IMR-90 (cell line): ENCODE measurements at places on chromosomes 3 and 15. TPM values are rescaled to one million over a fixed set of nuclear protein-coding genes. Genes with fewer than 3 reads are reported as not detected.

GRCh38 chr3:159854500-159855124, 134.0 kb upstream of the IL12A start:
- H3K27ac ChIP-seq: peak overlapping the region; percentile 63
- peak; percentile 97 for DNase-seq
- peaks cover 21% of the 10 kb centered on the region for H3K4me1 ChIP-seq
- H3K4me3 ChIP-seq: peak overlapping the region; percentile 4; the same call in 1 of the 2 replicates
- no peaks in the 10 kb centered on the region for H3K36me3 ChIP-seq

DNA sequence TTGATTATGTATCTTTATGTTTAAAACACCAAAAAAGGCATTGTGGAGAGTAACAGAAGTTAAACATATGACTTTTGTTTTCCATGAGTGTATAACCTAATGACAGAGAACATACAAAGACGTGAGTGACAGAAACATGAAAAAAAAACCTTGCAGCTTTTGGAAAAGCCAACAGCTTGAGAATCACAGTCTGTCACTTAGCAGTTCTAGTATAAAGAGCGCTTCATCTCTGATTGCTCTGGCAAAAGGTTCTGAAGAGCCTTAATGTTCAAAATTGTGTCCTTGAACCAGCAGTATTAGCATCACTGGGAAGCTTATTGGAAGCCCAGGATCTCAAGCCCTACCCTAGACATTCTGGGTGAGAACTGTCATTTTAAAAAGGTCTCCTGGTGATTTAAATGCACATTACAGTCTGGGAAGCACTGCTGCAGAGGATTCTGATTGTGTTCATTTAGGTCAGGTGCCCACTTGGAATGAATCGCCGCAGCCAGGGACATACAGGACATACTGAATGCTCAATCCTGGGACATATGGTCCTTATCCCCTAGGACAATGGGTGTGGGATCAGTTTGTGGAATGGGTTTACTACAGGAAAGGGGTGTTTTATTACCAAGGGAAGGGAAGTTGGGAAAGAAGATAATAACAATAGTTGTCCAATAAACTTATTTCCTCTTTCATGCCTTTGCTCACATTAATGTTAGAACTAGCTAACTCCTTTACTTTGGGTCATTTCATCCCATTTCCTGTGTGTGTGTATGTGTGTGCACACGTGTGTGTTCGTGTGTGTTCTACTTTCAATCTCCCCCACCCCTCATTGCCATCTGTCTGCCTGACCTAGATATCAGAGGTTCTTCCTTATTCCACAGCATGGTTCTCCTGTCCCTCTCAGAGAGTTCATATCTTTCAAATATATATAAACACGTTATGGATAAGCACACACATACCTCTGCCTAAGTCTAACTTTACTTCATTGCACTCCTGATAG, 55.0 kb downstream of the LRRC49 start:
- no peak overlapping the region for H3K4me3 ChIP-seq
- no peaks in the 10 kb centered on the region for H3K36me3 ChIP-seq
- DNase-seq: no peak

The NMNAT3 gene
- 0.12 and 0.47 TPM in 2 replicates for polyA plus RNA-seq

GRCh38 chr3:4396542-4396941, 70.5 kb downstream of the SUMF1 start:
- no peaks in the 10 kb centered on the region for H3K27me3 ChIP-seq
- no peak overlapping the region for H3K27ac ChIP-seq
- peaks cover 3% of the 10 kb centered on the region; the same call in 1 of the 2 replicates for H3K4me1 ChIP-seq
- H3K36me3 ChIP-seq: no peaks in the 10 kb centered on the region

DNA sequence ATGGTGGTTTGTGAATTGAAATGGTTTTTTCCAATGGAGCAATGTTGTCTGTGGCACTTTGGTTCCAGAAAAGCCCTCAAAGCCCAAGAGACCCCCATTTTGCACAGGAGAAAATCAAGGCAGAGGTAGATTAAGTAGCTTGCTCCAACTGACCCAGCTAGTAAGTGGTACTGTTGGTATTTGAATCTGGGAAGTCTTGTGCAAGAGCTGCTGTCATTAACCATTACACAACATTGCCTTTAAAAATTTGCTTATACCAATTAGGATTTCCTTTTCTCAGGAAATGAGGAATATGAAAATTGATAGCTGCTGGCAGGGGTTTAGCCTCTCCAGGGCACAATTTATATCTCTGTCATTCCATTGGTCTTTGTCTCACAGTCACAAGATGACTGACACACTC, 102.4 kb upstream of the UBE3A start:
- no peak overlapping the region for H3K4me3 ChIP-seq
- DNase-seq: no peak
- no peak overlapping the region for H3K27ac ChIP-seq

DNA sequence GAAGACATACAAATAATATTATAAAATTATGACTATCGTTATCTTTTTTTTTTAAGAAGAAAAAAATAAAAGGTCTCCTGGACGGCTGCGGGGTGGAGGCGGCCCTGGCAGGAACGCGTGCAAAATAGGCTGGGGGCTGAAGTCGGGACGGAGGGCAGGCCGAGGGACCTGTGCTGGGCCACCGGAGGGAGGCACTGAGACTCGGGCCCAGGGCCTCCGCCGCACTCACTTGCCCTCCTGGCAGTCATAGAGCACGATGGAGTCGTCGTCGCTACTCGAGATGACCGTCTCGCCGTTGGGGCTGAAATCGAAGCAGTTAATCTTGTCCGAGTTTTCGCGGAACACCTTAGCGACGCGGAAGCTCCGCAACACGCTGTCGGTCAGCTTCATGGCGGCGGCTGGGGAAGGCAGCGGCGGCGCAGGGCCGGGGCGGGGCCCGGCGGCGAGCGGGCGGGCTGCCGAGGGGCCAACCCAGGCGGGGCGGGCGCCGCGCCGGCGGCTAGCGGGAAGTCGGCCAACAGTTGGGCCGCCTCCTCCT, 408 bp downstream of the WDR82 start:
- peak overlapping the region; percentile 100 for H3K27ac ChIP-seq
- peaks cover 14% of the 10 kb centered on the region for H3K4me1 ChIP-seq
- H3K36me3 ChIP-seq: peaks cover 4% of the 10 kb centered on the region
- H3K4me3 ChIP-seq: peak overlapping the region; percentile 97
- DNase-seq: no peak
- H3K27me3 ChIP-seq: no peaks in the 10 kb centered on the region

- H3K27ac ChIP-seq: no peak overlapping the region
- peaks cover 1% of the 10 kb centered on the region; the same call in 1 of the 2 replicates for H3K4me1 ChIP-seq
- no peaks in the 10 kb centered on the region for H3K27me3 ChIP-seq
- peak overlapping the region; percentile 14; the same call in 1 of the 2 replicates for H3K4me3 ChIP-seq
- DNase-seq: peak; percentile 79
These were observed 9.2 kb downstream of the TMPRSS7 start for GRCh38 chr3:112043621-112044201.

GRCh38 chr3:89216016-89216739, 108.8 kb downstream of the EPHA3 start:
- H3K4me3 ChIP-seq: no peak overlapping the region
- H3K36me3 ChIP-seq: no peaks in the 10 kb centered on the region
- no peaks in the 10 kb centered on the region for H3K4me1 ChIP-seq
- no peak overlapping the region for H3K27ac ChIP-seq
- DNase-seq: peak; percentile 17

GRCh38 chr3:161649900-161650484, 153.4 kb downstream of the OTOL1 start:
- DNase-seq: no peak
- no peaks in the 10 kb centered on the region for H3K36me3 ChIP-seq
- H3K27ac ChIP-seq: no peak overlapping the region
- H3K27me3 ChIP-seq: no peaks in the 10 kb centered on the region
- no peaks in the 10 kb centered on the region for H3K4me1 ChIP-seq
- H3K4me3 ChIP-seq: no peak overlapping the region

DNA sequence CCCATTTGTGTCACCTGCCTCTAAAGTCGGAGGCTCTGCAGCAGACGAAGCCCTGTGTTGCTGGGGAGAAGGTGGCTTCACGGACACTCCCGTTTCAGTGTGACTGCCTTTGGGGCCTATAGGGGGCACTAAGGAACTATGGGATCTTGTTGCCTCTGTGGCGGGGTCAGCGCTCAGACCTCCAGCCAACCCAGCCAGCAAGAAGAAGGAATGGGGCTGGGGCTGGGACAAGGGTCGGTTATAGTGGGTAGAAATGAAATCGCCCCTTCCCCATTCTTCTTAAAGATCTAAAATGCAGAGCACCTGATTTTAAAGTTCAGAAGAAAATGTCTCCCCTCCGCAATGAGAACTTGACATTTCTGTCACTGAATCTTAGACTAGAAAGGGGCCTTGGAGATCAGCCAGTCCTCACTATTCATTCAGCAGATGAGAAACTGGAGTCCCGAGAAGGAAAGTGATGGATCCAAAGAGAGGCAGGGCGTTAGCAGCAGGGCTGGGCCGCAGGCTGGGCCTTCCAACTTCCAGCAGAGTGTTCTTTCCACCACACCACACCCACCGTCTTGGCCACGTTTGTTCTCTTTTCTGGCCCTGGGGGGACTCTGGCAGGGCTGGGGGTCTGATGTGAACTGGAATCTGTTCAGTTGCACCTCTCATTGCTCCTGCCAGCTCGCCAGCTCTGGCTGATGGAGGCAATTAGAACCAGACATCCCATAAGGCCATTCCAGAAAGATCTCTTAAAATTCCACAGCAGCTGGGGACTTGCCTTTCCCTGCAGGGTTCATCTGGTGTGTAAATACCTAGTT, 195.4 kb downstream of the OPA1 start:
- no peak overlapping the region for H3K27ac ChIP-seq
- peaks cover 46% of the 10 kb centered on the region for H3K27me3 ChIP-seq
- H3K36me3 ChIP-seq: no peaks in the 10 kb centered on the region
- DNase-seq: peak; percentile 53

The ENTPD3 gene
- not detected in 2 replicates for polyA plus RNA-seq

GRCh38 chr3:72555714-72556113, 292.5 kb downstream of the SHQ1 start:
- DNase-seq: no peak
- H3K27me3 ChIP-seq: no peaks in the 10 kb centered on the region; the same call in 1 of the 2 replicates
